A549 treated with Mapracorat at 1 μM for 4 hours (cell line): ENCODE measurements at places on chromosomes 5 and 9. TPM values are rescaled to one million over a fixed set of nuclear protein-coding genes. Genes with fewer than 3 reads are reported as not detected.

The AK8 gene
- total RNA-seq = 1.1 to 1.7 TPM (median 1.5 TPM) in 5 replicates

The IL5 gene
- not detected in 5 replicates for total RNA-seq

The NLN gene
- 51.2 to 70.0 TPM (median 63.1 TPM) in 5 replicates for total RNA-seq

The ZNF879 gene
- 0.37 to 0.57 TPM (median 0.54 TPM) in 5 replicates for total RNA-seq

The ANKHD1 gene
- total RNA-seq = 46.2 to 52.4 TPM (median 47.8 TPM) in 5 replicates

The SLC46A2 gene
- total RNA-seq = not detected in 5 replicates

The SPRY4 gene
- total RNA-seq = 7.6 to 9.5 TPM (median 8.4 TPM) in 5 replicates

The ADRB2 gene
- 0.92 to 1.4 TPM (median 0.93 TPM) in 5 replicates for total RNA-seq

The SV2C gene
- total RNA-seq = 0.04 TPM in 1 of 5 replicates, not detected in the others

The PTCD2 gene
- total RNA-seq = 9.7 to 10.8 TPM (median 10.4 TPM) in 5 replicates

The SPINK6 gene
- 0.45 to 1.1 TPM (median 0.57 TPM) in 5 replicates for total RNA-seq

The PPP2R2B gene
- total RNA-seq = 0.10 to 0.24 TPM (median 0.12 TPM) in 3 of 5 replicates, not detected in the others

The ANKRD18B gene
- 3.7 to 6.8 TPM (median 6.4 TPM) in 5 replicates for total RNA-seq

The FAXDC2 gene
- 0.14 to 0.63 TPM (median 0.34 TPM) in 4 of 5 replicates, not detected in the other for total RNA-seq

The IL9 gene
- not detected in 5 replicates for total RNA-seq

The TAS2R1 gene
- not detected in 5 replicates for total RNA-seq

The SHISAL2B gene
- not detected in 5 replicates for total RNA-seq

The LCN1 gene
- total RNA-seq = not detected in 5 replicates

The SLC34A1 gene
- not detected in 5 replicates for total RNA-seq

The SPINK4 gene
- not detected in 5 replicates for total RNA-seq

The NUTM2G gene
- total RNA-seq = not detected in 5 replicates

The FGF10 gene
- not detected in 5 replicates for total RNA-seq

The CCIN gene
- total RNA-seq = 0.06 to 0.08 TPM in 2 of 5 replicates, not detected in the others

The FLT4 gene
- total RNA-seq = 3.3 to 4.9 TPM (median 4.1 TPM) in 5 replicates

The DEPDC1B gene
- 12.5 to 16.6 TPM (median 15.2 TPM) in 5 replicates for total RNA-seq

The PCDHGA3 gene
- total RNA-seq = not detected in 5 replicates

The ZNF782 gene
- total RNA-seq = 1.1 to 2.7 TPM (median 2.0 TPM) in 5 replicates

The ABLIM3 gene
- 21.7 to 27.2 TPM (median 21.9 TPM) in 5 replicates for total RNA-seq

The ACSL6 gene
- 0.06 to 0.07 TPM in 2 of 5 replicates, not detected in the others for total RNA-seq

The SCGB3A2 gene
- total RNA-seq = not detected in 5 replicates

The KIF4B gene
- 0.02 TPM in 1 of 5 replicates, not detected in the others for total RNA-seq

The CCDC192 gene
- total RNA-seq = not detected in 5 replicates

The F2RL1 gene
- 237 to 269 TPM (median 265 TPM) in 5 replicates for total RNA-seq

The CERCAM gene
- total RNA-seq = 34.2 to 38.7 TPM (median 35.6 TPM) in 5 replicates
